Activated naive CD8-positive, alpha-beta T cell treated with anti-CD3 and anti-CD28 coated beads, Interleukin-2, amount 10 ng/mL, durations not matched to agents 7 days and 5 days (primary cell): ENCODE measurements at places on chromosomes 5 and 9. TPM values are rescaled to one million over a fixed set of nuclear protein-coding genes. Genes with fewer than 3 reads are reported as not detected.

DNA sequence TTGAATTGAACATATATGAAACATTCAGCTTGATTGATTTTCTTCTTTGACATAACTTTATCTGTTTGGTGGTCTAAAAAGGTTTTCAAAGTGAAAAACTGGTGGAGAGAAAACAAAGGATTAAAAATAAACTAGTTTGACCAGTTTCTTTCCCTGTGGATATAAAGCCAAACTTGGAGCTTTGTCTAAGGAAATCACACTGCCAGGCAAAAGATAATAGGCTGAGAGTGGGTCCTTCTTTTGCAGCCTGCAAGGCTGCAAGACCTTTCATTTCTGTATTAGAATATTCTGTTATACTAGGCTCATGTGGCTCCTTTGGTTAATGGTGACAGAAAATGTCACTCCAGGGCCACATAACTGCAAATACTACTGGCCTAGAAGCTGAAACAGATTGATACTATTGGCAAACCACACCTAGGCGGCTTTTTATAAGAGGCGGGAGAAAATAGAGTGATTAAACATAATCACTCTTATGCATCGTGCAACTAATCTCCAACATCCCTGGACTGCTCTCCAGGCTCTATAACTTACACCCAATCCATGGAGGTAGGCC is 129.1 kb upstream of the ZNF462 start:
- no peaks in the 10 kb centered on the region for H3K27me3 ChIP-seq
- H3K36me3 ChIP-seq, result no peaks in the 10 kb centered on the region
- H3K4me1 ChIP-seq, result no peaks in the 10 kb centered on the region
- H3K4me3 ChIP-seq, result no peak overlapping the region
- no peak for DNase-seq
- no peak overlapping the region for H3K27ac ChIP-seq

DNA sequence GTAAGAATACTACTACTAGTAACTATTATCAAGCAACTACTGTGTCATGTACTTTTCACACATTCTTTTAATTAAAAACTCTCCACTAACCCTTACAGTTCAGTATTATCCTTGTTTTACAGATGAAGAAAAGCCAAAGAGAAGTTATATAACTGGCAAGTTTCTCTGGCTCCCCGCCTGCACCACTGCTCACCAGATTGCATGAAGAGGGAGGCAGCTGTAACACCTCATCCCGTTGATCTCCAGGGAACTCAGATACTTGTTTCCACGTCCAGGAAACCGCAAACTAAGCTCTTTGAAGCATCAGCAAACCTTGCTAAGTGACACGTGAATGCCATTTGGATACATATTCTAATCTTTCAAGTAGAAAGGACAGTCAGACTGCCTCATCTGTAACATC is 70.3 kb downstream of the RIGI start:
- DNase-seq, result no peak
- H3K4me3 ChIP-seq, result no peak overlapping the region
- peaks cover 1% of the 10 kb centered on the region for H3K4me1 ChIP-seq
- no peaks in the 10 kb centered on the region for H3K27me3 ChIP-seq
- H3K27ac ChIP-seq, result no peak overlapping the region
- peaks cover 28% of the 10 kb centered on the region for H3K36me3 ChIP-seq

- H3K27me3 ChIP-seq, result peaks cover 2% of the 10 kb centered on the region
- peaks cover 3% of the 10 kb centered on the region for H3K4me1 ChIP-seq
- H3K4me3 ChIP-seq, result no peak overlapping the region
- no peak overlapping the region for H3K27ac ChIP-seq
- no peak for DNase-seq
- H3K36me3 ChIP-seq, result no peaks in the 10 kb centered on the region
Measured at GRCh38 chr5:171745602-171746001, 40.0 kb upstream of the SMIM23 start.

GRCh38 chr5:150298701-150299451 is 3.8 kb downstream of the ARSI start:
- DNase-seq, result no peak
- no peak overlapping the region for H3K27ac ChIP-seq
- H3K27me3 ChIP-seq, result peaks cover 36% of the 10 kb centered on the region
- no peaks in the 10 kb centered on the region for H3K36me3 ChIP-seq

GRCh38 chr5:154858972-154859871 is 795 bp downstream of the CNOT8 start:
- H3K27me3 ChIP-seq, result no peaks in the 10 kb centered on the region
- peak overlapping the region; percentile 96 for H3K4me3 ChIP-seq
- no peak for DNase-seq
- H3K27ac ChIP-seq, result peak overlapping the region; percentile 99

DNA sequence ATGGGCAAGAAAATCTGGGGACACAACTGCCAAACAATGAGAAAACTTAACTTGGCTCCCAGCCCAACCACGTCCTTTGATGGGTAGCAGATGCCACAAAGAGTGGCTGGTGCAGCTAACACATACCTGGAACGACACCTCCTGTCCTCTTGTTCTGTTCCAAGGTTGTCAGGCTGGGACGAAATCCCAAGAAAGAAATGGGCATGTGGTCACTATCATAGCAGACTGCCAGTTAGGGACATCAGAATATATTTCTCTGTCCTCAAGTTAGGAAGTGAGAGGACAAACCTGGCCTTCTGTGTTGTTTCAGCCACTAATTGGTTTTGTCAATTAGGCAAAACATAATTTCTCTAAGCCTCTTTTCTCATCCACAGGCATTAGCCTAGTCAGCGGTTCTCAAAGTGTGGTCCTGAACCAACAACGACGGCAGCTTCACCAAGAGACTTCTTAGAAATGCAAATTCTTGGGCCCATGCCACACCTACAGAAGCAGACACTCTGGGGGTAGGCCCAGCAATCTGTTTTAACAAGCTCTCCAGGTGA is 63.4 kb downstream of the RAPGEF1 start:
- H3K36me3 ChIP-seq, result peaks cover 4% of the 10 kb centered on the region
- no peaks in the 10 kb centered on the region for H3K27me3 ChIP-seq
- no peak for DNase-seq
- peak overlapping the region; percentile 80 for H3K27ac ChIP-seq

- H3K4me3 ChIP-seq, result no peak overlapping the region
- H3K36me3 ChIP-seq, result no peaks in the 10 kb centered on the region
Measured at GRCh38 chr5:15966066-15966640, 213.4 kb downstream of the MARCHF11 start.

GRCh38 chr9:133105461-133105770 is 15.6 kb downstream of the RALGDS start:
- H3K27ac ChIP-seq, result no peak overlapping the region
- no peak overlapping the region for H3K4me3 ChIP-seq
- no peak for DNase-seq

DNA sequence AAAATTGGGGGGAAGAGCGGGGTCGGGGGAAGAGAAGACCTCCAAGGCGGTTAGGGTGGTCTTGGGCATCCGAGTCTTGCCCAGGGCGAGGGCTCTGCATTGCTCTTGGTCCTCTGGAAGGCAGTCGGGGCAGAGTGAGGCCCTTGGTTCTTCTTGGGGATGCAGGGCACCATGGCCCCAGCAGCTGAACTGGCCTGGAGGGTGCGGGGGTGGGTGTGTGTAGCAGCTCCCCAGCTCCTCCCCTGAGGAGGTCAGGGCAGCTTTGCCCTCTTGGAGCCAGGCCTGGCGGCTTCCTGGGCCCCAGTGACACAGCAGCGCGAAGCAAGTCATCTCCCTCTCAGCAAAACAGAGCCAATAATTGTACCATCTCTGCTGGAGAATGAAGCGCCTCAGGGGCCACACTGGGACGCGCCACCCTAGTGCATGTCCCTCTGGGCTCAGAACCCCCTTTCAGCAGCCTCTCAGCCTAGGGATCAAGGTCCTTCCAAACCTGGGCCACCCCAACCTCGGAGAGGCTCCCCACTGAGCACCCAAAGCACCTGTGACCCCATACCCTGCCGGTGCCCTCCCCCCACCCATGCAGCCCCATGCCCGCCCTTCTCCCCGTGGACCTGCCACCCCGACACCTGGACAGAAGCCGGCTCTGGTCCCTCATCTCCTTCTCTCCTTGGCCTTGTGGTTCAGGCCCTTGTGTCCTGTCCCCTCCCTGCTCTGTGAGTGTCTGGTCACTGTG is 10.4 kb upstream of the RXRA start:
- DNase-seq, result no peak
- peaks cover 4% of the 10 kb centered on the region for H3K27me3 ChIP-seq
- no peak overlapping the region for H3K27ac ChIP-seq
- no peaks in the 10 kb centered on the region for H3K4me1 ChIP-seq
- H3K36me3 ChIP-seq, result no peaks in the 10 kb centered on the region
- H3K4me3 ChIP-seq, result no peak overlapping the region

- no peak overlapping the region for H3K27ac ChIP-seq
- no peak overlapping the region for H3K4me3 ChIP-seq
- DNase-seq, result no peak
- H3K4me1 ChIP-seq, result peaks cover 4% of the 10 kb centered on the region
- peaks cover 27% of the 10 kb centered on the region for H3K27me3 ChIP-seq
Measured at GRCh38 chr9:76911971-76912370, 6.1 kb upstream of the PRUNE2 start.

GRCh38 chr5:16702964-16703363 is 86.2 kb upstream of the RETREG1 start:
- H3K4me3 ChIP-seq, result no peak overlapping the region
- H3K27me3 ChIP-seq, result no peaks in the 10 kb centered on the region
- H3K4me1 ChIP-seq, result no peaks in the 10 kb centered on the region
- H3K36me3 ChIP-seq, result no peaks in the 10 kb centered on the region
- H3K27ac ChIP-seq, result no peak overlapping the region
- DNase-seq, result no peak

DNA sequence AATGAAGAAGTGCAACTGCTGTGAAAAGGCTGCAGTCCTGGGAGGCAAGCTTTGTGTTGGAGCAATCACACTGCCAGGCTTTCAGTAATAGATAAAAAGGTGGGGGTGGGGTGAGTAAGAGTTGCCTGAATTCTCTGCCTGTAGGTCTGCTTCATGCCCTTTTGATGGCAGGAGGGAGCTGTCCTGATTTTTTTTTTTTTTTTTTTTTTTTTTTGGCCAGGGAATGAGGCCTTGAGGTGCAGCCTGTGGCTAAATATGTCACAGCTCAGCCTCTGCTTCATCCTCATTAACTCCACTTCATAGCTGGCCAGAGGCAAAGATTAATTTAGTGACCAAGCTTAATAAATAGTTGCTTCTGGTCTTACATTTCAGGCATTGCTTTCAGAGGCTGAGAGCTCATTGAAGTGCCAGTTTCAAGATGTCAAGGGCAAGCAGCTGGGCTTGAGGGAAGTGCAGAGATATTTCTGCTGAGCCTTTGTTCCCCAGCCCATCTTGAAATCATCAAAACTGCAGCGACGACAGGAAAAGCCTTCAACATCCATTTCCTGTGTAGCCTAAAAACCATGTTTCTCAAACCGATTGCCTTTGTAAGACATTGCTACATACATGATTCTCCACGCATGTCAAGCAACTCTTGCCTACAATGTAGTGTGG is 134.7 kb downstream of the MACIR start:
- no peak overlapping the region for H3K27ac ChIP-seq
- H3K4me1 ChIP-seq, result no peaks in the 10 kb centered on the region
- peaks cover 15% of the 10 kb centered on the region for H3K27me3 ChIP-seq
- no peaks in the 10 kb centered on the region for H3K36me3 ChIP-seq

DNA sequence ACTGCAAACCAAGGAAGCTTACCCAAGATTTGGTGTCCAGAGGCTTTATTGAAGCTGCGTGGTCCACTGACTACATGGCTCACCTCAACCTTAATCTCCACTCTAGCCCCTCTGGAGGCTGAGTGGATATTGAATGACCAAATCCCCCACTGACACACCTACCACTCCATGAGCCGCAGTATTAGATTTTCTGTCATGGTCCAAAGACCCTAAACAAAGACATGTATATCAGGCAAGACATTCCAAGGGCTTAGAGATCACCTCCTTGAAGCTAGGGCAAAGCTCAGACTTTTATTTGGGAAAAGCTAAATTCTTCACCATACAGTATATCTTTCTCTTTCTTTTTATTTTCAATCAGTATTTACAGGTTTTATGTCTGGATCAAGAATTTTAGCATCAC is 346.2 kb upstream of the CTNND2 start:
- no peaks in the 10 kb centered on the region for H3K4me1 ChIP-seq
- H3K27ac ChIP-seq, result no peak overlapping the region
- DNase-seq, result no peak
- H3K4me3 ChIP-seq, result no peak overlapping the region
- H3K27me3 ChIP-seq, result no peaks in the 10 kb centered on the region

DNA sequence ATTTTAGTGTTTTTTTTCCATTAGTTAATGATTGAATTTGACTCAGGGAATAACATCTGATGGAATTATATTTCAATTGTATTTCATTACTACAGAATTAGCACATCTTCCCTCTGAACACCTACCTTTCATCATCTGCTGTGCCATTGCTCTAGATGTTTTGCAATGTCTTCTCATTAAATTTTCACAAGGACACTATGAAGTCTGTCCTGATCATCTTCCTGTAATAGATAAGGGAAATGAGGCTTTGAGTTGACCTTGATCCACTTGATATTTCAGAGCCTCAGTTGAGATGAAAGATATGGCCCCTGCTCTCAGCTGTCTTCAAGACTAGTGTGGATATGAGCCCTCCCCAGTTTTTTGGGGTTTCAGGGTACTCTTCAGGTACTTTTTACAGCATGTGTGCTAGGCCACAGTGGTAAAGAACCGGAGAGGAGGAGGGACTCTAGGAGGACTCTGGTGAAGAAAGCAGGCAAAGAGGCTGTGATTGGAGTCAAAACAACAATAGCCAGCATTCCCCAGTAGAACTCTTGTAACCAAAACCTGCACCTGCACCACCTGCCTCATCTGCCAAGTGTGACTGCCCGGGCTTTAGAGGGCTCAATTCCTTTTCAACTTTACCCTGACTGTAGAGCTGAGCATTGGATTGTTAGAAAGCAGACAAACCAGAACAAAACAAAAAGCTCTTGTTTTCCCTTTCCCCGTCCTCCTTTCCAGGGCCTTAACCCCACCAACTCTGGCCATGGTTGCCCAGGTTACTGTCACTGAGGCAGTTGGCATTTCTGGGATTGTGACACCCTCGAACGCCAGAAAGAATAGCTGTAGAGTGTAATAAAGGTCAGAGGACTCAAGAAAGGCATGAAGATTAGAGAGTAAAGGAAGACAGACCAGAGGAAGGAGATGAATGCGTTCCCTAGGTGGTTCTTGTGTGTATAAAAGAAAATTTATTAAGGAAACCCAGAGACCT is 56.3 kb downstream of the ERAP1 start:
- no peak for DNase-seq
- no peak overlapping the region for H3K4me3 ChIP-seq
- peaks cover 16% of the 10 kb centered on the region for H3K36me3 ChIP-seq
- no peak overlapping the region for H3K27ac ChIP-seq

DNA sequence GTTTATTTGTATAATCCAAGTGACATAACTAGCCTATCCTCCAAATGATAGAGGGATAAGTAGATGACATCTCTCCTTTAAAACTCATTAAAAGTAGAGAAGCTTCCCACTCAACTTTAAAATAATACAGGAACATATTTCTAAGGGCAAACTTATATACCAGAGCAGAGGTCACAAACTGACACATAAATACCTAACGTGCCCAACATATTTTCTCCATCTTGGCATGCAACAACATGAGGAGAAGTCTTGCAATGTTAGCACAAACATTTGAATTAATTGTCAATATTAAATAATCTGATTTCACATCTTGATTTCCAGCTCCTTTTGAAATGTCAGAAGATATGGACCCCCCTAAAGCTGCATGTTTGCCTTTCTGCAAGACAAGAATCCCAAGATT is 335.0 kb downstream of the DEPDC1B start:
- H3K36me3 ChIP-seq, result no peaks in the 10 kb centered on the region
- no peaks in the 10 kb centered on the region for H3K4me1 ChIP-seq
- DNase-seq, result no peak
- H3K27ac ChIP-seq, result no peak overlapping the region
- H3K4me3 ChIP-seq, result no peak overlapping the region

The SPAAR gene
- not detected for total RNA-seq

The SUSD3 gene
- total RNA-seq, result 70.4 TPM

The ALG2 gene
- total RNA-seq, result 21.7 TPM

The TNC gene
- total RNA-seq, result 0.03 TPM

The ARL14EPL gene
- total RNA-seq, result not detected

The GMCL2 gene
- total RNA-seq, result not detected
